Heart left ventricle (tissue), 16 donors: ENCODE measurements at places on chromosomes 12 and 14. TPM values are rescaled to one million over a fixed set of nuclear protein-coding genes. Genes with fewer than 3 reads are reported as not detected.

DHRS2 gene
- polyA plus RNA-seq, result not detected

DPY19L2 gene
- polyA plus RNA-seq, result 7.3 TPM

SLC7A7 gene
- 4.0 TPM for polyA plus RNA-seq

C12orf42 gene
- polyA plus RNA-seq, result not detected

NCOR2 gene
- 62.1 TPM for polyA plus RNA-seq

TTC7B gene
- 38.6 TPM for polyA plus RNA-seq

GNG2 gene
- polyA plus RNA-seq, result 3.1 TPM

LMNTD1 gene
- not detected for polyA plus RNA-seq

STON2 gene
- polyA plus RNA-seq, result 1.7 TPM

STXBP6 gene
- 57.3 TPM for polyA plus RNA-seq

DPF3 gene
- 21.2 TPM for polyA plus RNA-seq

CLEC9A gene
- polyA plus RNA-seq, result not detected

POC1B gene
- polyA plus RNA-seq, result 3.3 TPM

KCNC2 gene
- not detected for polyA plus RNA-seq

TMCC3 gene
- polyA plus RNA-seq, result 4.0 TPM

CLEC2A gene
- not detected for polyA plus RNA-seq

OR5AU1 gene
- polyA plus RNA-seq, result not detected

RIMBP2 gene
- not detected for polyA plus RNA-seq

GALNT9 gene
- polyA plus RNA-seq, result not detected

VWF gene
- polyA plus RNA-seq, result 215 TPM

USP44 gene
- 0.23 TPM for polyA plus RNA-seq

KRT82 gene
- polyA plus RNA-seq, result not detected

LIN7A gene
- 7.5 TPM for polyA plus RNA-seq

KRT2 gene
- not detected for polyA plus RNA-seq

OR4M1 gene
- polyA plus RNA-seq, result not detected

GAS2L3 gene
- 0.53 TPM for polyA plus RNA-seq

MRPL52 gene
- 177 TPM for polyA plus RNA-seq

TAS2R42 gene
- polyA plus RNA-seq, result not detected

CELA1 gene
- not detected for polyA plus RNA-seq

RD3L gene
- polyA plus RNA-seq, result 4.3 TPM

CD163L1 gene
- 0.55 TPM for polyA plus RNA-seq

ITGB7 gene
- 0.50 TPM for polyA plus RNA-seq

CACNA2D4 gene
- polyA plus RNA-seq, result 0.69 TPM

KRT76 gene
- polyA plus RNA-seq, result not detected

EID3 gene
- polyA plus RNA-seq, result 1.6 TPM

WNK1 gene
- polyA plus RNA-seq, result 247 TPM

PRKAB1 gene
- 14.1 TPM for polyA plus RNA-seq

GSG1 gene
- not detected for polyA plus RNA-seq

GPR137C gene
- 1.4 TPM for polyA plus RNA-seq

MFAP5 gene
- polyA plus RNA-seq, result 17.4 TPM

LMO3 gene
- polyA plus RNA-seq, result 0.84 TPM

CCDC197 gene
- polyA plus RNA-seq, result 0.23 TPM

PPP1R13B gene
- 27.5 TPM for polyA plus RNA-seq

KIF5A gene
- 0.06 TPM for polyA plus RNA-seq

THTPA gene
- polyA plus RNA-seq, result 9.1 TPM

MAP1LC3B2 gene
- 0.91 TPM for polyA plus RNA-seq
